ENCODE measurements at places on chromosomes 13 and 19. TPM values are rescaled to one million over a fixed set of nuclear protein-coding genes. Genes with fewer than 3 reads are reported as not detected.

ATP12A gene
- total RNA-seq, result under 0.01 TPM

KIRREL2 gene
- total RNA-seq, result 0.41 TPM

DNA sequence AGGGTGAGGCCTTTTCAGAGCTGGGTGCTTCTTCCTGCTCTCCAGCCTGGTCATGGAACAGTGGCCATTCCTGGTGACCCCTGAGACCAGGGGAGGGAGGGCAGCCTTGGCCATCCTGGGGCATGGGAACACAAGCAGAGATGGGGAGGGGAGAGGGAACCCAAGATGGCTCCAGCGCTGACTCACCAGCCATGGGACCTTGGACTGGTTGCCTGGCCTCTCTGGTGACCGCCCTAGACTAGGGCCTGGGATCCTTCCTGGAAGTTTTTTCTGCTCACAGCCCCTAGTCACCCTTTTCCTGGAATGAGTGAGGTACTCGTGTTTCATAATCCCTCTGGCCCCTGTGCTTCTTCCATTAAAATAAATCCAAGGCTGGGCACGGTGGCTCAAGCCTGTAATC is 3.3 kb upstream of the OPA3 start:
- DNase-seq, result no peak

GRCh38 chr13:85009447-85009846 is 789.8 kb downstream of the SLITRK6 start:
- no peak for DNase-seq

GRCh38 chr19:5171711-5172110 is 168.9 kb downstream of the PTPRS start:
- DNase-seq, result no peak

DNA sequence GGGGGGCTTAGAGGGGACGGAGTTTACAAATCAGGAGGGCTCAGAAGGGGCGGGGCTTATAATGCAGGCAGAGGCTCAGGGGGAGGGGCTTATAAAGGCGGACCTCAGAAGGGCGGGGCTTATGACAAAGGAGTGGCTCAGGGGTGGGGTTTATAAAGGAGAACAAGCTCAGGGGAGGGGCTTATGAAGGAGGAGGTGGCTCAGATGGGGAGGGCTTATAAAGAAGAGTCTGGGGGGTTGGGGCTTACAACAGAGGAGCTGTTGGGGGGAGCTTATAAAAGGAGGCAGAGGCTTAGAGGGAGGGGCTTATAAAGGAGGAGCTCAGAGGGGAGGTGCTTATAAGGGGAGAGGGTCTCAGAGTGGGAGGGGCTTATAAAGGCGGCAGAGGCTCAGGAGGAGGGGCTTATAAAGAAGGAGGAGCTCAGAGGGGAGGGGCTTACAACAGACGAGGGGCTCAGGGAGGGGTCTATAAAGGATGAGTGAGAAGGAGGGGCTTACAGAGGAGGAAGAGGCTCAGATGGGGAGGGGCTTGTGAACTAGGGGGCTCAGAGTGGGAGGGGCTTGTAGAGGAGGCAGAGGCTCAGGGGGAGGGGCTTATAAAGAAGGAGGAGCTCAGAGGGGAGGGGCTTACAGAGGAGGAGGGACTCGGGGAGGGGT is 1.0 kb downstream of the SMIM24 start:
- DNase-seq, result no peak

DNA sequence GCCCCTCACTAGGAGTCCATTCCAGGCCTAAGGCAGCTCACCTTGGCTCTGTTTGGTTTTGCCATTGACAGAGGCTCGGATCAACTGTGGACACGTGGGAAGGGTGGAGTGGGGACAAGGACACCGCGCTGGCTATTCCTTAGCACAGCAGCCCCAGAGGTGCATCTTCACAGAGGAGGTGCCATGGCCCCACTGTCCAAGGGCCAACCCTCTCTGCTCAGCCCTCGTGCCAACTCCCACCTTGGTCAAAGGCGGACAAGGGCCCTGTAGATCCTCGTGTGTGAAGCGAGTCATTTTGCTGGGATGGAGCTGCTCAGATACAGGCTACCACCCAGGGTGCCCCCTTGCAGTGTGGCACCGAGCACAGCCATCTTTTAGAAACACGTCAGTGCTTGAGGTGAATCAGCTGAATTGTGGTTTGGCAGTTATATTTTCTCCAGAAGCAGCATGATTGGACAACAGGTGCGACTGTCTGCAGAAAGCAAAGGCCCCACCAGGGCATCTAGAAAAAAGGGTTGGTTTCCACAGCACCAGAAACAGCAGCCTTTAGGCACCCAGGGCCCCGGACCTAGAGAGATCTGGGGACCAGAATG is 192.1 kb upstream of the GPR12 start:
- DNase-seq, result no peak

GRCh38 chr19:42421101-42421500 is 6.1 kb downstream of the LIPE start:
- no peak for DNase-seq

- no peak for DNase-seq
Measured at GRCh38 chr13:105538346-105538745, 997.1 kb downstream of the EFNB2 start.

GRCh38 chr13:83515268-83516015 is 366.8 kb downstream of the SLITRK1 start:
- DNase-seq, result no peak

Measured in frontal cortex (tissue), 4 donors.